ENCODE measurements at places on chromosomes 5 and 9. TPM values are rescaled to one million over a fixed set of nuclear protein-coding genes. Genes with fewer than 3 reads are reported as not detected.

HACD4 gene
- total RNA-seq = not detected

NME5 gene
- total RNA-seq = 4.6 TPM

PDZD2 gene
- not detected for total RNA-seq

ENC1 gene
- 76.9 TPM for total RNA-seq

DNAH5 gene
- 0.82 TPM for total RNA-seq
